ENCODE measurements at places on chromosomes 1 and 21. TPM values are rescaled to one million over a fixed set of nuclear protein-coding genes. Genes with fewer than 3 reads are reported as not detected.

DNA sequence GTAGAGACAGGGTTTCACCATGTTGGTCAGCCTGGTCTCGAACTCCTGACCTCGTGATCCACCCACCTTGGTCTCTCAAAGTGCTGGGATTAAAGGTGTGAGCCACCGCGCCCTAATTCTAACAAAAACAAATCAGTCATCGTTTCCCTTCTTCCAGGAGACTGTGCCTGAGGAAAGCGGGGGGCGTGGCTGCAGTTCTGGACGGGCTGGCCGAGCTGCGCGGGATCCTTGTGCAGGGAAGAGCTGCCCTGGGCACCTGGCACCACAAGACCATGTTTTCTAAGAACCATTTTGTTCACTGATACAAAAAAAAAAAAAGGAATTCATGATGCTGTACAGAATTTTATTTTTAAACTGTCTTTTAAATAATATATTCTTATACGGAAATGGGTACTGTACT lies 104.2 kb downstream of the WDR4 start:
- DNase-seq, result no peak

DNA sequence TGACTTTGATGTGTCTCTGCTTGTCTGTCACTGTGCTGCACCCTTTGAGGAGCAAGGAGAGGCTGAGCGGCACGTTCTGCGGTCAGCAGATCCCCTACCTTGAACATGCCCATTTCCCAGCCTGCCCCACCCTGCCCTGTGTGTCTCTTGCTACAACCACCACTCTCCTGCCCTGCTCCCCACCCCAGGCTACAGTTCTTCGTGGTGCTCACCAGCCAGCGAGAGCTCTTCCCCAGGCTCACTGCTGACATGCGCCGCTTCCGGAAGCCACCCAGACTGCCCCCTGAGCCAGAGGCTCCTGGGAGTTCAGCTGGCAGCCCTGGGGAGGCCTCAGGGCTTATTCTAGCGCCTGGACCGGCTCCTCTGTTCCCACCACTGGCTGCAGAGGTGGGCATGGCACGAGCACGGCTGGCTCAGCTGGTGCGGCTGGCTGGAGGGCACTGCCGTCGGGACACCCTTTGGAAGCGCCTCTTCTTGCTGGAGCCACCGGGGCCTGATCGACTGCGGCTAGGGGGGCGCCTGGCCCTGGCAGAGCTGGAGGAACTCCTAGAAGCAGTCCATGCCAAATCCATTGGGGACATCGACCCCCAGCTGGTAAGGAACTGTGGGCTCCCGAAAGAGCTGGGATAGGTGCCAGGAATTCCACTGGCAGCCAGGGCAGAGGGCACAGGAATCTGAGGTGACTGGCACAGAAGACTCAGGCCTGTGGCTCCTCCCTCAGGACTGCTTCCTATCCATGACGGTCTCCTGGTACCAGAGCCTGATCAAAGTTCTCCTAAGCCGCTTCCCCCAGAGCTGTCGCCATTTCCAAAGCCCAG lies 5.6 kb downstream of the HYI start:
- DNase-seq, result no peak

DNA sequence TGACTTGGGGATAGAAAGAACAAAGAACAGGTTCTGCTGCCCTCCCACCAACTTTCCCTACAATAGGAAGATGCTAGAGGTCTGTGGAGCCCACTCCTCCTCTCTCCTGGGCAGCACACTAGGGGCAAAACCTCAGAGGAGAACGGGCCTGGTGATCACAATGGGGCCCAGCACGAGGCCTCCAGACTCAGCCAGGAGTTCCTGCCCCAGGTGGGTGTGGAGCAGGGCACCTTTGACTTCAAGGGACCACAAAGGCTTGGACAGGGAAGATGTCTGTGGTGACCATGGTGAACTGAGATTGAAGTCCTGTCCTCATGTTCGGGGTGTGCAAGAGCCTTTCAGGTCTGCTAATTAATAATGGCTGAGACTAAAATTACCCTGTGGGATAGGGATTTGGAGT lies 88.8 kb downstream of the LAMC2 start:
- no peak for DNase-seq

Gene SPRR2B
- not detected for total RNA-seq

Gene A3GALT2
- total RNA-seq, result not detected

DNA sequence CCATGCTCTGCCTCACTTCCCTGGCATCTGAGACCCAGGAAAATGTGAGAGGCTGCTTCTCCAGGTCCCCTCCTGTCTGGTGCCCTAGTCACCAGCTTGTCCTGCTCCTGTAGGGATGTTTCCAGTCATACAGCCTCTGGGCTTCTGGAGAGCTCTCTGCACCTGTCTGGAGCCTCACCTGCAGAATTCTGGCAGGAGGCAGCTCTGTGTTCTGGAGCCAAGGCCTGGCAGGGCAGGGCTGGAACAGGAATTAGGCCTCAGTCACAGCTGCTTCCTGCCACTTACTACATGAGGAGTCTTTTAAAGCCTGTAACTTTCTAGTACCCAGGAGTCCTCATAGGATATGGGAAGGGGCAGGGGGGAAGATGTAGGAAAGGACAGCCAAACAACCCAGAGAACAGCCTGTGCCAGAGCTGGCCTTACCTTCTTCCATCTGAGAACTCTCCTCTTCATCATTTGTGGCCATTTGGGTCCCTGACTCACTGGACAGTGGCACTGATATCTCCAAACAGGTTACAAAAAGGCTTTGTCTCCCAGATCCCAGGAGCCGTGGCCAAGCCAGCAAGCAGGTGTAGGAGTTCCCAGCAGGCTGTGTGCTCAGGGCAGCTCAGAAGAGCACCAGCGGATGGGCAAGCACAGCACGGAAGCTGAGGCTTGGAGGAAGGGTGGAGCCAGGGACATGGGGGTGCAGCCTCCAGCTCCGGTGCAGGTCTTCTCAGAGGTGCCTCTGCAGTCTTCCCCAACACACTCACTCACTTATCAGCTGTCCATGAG lies 31.4 kb upstream of the ARTN start:
- no peak for DNase-seq

Gene GPR37L1
- not detected for total RNA-seq

Measured in mammary epithelial cell (primary cell).